ENCODE measurements at places on chromosomes 5 and 9.

DNA sequence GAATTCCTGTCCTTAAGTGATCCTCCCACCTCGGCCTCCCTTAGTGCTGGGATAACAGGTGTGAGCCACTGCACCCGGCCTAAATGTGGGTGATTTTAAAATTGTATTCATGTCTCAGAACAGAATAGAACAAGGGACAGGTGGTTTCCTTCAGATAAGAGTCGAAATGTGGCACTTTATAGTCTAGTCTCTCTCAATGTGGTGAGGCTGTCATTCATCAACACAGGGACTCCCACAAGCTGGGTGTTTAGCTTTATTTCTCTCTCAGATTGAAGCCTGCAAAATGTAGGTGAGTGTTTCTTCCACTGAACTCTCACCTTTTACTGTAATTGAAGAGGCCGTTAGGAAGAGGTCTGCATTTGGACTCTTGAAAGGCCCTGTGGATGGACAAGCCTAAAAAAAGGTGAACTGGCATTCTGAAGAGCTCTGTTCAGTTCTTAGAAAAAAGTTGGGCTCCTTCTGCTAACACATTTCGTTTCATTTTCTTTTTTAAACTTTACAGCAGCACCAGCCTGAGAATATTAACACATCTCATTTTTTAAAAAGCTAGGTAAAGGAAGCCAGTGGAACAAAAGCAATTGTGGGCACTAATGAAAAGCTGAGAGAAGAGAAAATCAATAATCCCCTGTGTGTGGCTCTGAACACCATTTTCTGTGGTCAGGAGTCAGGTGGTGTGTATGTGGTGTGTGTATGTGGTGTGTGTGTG, 126.2 kb upstream of the SLC28A3 start:
- DNase-seq: no peak

DNA sequence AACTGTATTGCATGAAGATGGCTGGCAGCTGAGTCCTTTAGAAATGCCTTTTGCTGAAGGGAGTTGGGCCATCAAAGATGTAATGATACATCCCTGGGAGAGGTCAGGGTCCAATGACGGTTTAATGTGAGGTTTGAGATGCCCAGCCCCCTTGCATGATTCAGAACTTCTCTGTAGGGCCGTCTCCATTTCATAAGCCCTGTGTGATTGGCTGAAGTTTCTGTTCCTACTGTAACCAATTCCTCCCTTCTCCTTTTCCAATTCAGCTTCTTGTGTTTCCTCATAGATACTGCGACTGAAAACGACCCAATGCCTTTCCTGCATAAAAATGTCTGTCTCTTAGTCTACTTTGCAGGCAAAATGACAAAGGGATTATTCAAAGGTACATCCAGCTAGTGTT, 47.9 kb upstream of the ST8SIA4 start:
- DNase-seq: no peak

DNA sequence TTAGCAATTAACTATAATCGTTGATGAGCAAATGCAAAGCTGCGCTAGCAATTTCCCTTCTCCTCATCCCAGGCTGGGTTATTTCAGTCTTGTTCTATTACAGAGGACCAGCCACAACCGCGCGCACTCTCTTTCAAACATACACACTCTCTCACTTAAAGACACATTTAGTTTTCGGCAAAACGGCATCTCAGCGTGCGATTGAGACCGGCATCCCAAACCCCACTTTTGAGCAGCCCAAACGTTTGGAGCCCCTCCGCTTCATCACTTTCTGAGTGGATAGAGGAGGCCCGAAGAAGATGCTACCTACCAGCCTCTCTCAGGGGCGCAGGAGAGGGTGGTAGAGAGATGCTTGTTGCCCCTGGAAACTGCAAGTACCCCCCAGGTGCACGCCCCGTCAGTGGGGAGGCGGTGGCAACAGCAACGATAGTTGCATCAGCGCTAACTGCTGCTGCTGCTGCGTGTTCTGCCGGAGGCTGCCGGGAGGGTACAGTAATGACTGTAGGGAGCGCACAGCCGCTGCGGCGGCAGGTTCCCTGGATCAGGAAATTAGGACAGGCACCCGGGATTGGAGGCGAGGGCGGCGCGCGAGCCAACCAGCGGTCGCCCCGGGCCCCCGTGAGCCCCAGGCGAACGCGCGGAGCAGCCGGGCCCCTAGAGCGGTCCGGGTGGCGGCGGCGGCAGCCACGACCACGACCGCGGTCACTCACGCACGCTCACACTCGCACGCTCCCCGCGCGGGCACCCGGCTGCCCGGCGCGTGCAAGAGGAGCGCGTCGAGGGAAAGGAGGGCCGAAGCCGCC, 467 bp upstream of the VLDLR start:
- DNase-seq: no peak

- DNase-seq: no peak
Observed at GRCh38 chr5:146549615-146550014, 33.6 kb upstream of the GPR151 start.

DNA sequence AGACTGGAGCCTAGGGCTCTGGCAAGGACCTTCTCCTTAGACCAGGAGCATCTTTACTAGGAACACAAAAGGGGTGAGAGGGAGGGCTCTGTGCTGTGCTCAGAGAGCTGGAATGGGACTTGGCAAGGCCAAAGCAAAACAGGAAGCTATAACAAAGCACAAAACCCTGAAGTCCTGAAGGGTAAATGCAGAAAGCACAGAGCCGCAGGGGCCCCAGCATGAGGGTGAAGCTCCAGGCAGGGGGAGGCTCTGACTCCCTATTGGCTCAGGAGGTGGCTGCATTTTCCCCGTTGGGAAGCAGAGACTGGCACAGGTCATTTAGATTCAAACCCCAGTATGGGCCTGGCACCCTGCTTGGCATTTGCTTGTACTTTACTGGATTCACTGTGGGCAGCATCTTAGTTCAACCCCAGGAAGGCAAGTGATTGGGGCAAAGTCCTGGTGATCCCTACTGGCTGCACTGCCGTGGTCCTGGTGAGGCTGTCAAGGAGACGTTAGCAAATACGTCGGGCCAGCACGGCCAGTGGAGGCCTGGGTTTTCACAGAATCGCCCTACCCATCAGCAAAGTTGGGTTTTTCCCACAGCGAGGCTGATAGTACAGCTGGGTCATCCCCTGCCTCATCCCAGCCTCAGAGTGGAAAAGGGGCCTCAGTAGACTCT, 46.3 kb downstream of the GGTA1 start:
- DNase-seq: no peak

DNA sequence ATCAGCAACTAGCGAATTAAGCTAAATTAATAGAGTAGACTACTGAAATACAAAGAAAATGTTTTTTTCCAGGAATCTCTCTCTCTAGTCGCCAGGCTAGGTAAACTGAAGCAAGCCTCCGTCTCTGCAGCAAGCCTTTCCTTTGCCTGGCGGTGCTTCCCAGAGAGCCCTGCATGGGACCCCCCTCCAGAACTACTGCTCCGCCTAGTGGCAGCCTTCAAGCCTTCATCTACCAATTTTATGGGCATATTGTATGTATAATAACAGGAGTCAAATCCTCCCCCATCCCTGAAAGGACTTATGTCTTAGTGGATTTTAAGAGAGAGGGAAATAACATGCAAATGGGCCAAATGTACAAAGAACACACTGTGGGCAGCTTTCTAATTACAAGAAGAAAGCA, 241.9 kb downstream of the SAXO1 start:
- no peak for DNase-seq

GRCh38 chr9:130215341-130216119, 43.3 kb downstream of the NCS1 start:
- no peak for DNase-seq

DNA sequence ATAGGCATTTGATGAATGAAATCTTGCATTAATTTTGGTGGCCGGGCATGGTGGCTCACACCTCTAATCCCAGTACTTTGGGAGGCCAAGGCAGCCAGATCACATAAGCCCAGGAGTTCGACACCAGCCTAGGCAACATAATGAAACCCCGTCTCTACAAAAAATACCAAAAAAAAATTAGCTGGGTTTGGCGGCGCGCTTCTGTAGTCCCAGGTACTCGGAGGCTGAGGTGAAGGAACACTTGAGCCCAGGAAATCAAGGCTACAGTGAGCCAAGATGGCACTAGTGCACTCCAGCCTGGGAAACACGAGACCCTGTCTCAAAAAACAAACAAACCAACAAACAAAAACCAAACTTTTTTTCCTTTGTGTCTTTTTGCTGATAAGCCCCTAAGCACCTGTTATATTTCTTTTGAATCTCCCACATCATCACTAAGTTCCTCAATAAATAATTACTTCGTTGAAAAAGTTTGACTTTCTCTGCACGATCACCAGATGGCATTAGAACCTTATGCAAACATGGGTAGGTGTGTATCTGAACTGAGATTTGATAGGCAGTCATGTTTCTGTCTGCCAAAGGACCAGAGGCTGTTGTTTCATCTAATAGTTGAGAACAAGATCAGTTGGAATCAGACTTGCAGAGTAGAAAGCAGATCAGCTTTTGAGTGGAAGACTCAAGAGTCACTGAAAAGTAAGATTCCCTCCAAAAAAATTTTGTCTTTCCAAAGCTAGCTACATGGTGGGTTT, 5.5 kb upstream of the MATR3 start:
- no peak for DNase-seq

DNA sequence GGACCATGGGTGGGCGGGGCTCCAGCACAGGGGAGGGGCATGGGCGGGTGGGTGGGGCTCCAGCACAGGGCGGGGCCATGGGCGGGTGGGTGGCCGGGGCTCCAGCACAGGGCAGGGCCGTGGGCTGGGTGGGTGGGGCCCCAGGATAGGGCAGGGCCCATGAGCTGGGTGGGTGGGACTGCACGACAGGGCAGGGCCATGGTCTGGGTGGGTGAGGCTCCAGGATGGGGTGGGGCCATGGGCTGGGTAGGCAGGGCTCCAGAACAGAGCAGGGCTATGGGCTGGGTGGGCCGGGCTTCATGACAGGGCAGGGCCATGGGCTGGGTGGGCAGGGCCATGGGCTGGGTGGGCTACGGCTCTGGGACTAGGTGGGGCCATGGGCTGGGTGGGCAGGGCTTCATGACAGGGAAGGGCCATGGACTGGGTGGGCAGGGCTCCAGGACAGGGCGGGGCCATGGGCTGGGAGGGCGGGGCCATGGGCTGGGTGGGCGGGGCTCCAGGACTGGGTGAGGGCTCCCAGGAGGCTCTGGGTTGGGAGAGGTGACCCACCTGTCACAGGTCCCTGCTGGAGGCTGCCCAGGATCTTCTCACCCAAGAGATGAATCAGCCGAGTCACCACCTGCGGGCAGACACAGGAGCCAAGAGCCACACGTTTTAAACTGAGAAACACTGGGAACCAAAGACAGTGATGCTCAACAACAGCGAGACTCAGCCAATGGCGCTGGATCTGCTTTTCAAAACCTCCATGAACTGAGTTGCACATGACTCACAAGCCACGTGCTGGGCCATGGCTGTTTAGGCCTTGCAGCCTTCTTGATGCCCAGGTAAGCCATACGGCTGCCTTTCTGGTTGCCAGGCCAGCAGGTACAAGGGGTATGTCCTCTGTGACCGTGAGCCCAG, 33.6 kb upstream of the NSMF start:
- DNase-seq: no peak

DNA sequence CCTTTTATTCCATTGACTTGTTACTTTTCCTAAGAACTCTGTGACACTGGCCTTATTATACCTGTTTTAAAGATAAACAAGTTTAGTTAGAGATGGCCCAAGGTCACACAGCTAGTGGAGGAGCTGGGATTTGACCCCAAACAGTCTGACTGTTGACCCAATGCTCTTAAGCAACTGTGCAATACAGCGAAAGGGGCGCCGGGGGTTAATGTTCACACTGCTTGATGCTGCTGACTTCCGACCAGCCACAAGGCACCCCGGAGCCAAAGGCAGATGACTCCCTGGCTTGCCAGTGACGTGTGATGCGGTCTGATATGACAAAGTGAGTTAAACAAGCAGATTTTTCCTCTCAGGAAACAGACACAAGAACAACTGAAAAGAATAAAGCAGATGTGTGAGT, 23.9 kb downstream of the PIK3R1 start:
- no peak for DNase-seq

DNA sequence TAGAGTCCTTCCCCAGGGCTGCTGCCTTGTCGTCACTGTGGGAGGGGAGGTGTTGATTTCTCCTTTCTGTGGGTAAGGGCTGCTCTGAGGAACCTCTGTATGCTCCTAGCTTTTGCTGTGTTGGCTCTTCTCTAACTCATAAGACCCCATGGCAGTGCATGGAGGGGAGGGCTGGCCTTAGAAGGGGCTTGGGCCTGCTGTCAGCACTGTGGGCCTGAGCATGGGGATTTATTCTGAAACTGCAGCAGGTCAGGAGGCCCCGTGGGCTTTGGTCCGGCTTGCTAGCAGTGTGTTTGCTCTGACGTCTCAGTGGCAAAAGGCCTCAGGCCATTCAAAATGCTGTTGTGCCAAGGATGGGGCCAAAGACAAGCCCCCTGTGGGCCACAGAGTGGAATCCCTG, 6.8 kb downstream of the FGF18 start:
- DNase-seq: no peak

DNA sequence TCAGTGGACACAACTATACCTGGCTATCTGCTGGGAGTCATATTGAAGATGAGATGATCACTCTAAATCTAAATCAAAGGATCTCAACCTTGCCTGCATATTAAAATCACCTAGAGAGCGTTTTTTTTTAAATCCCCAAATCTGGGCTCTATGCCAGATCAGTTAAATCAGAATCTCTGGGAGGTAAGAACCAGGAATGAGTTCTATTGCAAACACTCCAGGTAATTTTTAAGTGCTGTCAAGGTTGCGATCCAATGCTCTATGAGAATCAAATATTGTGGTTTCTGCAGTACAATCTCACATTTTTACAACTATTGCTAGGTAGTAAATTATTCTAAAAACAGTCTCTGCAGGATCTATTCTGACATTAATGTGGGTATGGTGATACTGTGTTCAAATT, 202.3 kb upstream of the OR13F1 start:
- no peak for DNase-seq

GRCh38 chr5:9626955-9627354, 3.2 kb downstream of the TAS2R1 start:
- DNase-seq: no peak

- DNase-seq: no peak
Observed at GRCh38 chr5:23483090-23483489, 24.3 kb upstream of the PRDM9 start.

- DNase-seq: no peak
Observed at GRCh38 chr5:135386886-135387628, 12.0 kb downstream of the MACROH2A1 start.

Measured in smooth muscle cell of the brain vasculature (primary cell).